ENCODE measurements at places on chromosomes 6 and 20.

DNA sequence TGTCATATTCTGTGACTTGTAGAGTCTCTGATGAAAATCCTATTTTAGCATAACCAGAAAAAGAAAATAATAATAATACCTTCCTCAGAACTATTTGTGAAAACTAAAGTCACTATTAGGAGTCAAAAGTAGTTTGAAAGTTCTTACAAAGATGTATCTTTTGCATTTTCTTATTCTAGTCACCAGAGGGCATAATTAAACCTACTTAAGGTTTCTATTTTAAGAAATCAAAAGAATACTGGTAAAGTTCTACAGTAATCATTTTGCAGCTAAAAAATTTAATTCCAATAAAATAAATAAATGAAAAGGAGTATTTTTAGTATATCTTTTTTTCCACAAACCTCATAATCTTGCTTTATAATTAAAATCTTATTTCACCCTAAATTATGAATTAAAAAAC, 28.0 kb upstream of the MCM9 start:
- DNase-seq, result peak; percentile 1

GRCh38 chr20:38226553-38226952, 34.0 kb downstream of the KIAA1755 start:
- no peak for DNase-seq

DNA sequence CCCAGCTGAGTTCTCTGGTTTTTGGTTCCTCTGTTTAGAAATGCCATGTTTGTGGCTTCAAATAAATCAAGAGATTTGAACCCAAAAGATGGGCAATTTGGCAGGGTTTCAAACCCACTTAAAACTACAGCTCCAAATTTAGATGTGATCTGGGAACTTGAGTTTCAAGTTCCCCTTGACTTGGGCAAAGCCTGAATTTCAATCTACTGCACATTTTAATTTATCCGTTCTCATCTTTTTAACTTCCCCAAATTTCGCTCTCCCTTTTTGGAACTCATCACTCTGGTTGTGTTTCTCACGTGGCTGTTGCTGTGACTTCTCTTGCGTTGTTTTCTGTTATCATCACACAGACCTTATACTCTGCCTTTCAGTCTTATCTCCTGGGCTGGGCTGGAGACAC, 230.9 kb downstream of the CDC5L start:
- no peak for DNase-seq

DNA sequence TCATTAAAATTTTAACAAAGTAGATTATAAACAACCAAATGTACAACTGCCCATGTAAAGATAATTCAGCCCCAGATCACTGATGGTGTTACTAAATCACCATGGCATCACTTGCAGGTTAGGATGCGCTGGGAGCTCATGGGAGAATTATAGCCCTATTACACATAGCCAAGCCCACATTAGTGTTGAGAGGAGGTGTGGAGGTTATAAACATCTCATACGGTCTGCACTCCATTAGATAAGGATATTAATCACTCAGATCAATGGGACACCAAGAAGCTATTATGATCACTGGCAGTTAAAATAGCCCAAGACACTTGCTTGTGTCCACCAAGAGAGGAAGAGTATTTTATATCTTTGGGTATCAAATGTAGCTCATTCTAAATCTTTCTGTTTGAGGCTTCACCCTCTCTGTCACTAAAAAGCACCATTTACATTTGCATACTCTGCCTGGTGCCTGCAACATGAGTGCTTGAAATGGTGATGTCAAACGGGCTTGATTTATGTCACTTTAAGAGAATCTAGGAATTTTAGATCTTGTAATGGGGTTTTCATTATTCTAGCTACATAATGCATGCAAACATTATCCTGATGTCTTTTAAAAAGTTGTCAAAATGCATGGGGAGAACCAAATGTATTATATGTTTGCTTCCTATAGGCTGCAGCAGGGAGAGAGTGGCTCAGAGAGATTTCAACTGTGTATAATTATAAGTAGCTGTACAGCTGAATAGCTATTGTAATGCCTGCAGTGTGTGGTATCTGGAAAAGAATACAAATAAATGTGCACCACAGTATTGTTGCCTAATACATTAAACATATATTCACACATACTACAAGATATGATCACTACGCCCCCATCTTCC, 654.1 kb upstream of the MARCKS start:
- DNase-seq, result no peak

DNA sequence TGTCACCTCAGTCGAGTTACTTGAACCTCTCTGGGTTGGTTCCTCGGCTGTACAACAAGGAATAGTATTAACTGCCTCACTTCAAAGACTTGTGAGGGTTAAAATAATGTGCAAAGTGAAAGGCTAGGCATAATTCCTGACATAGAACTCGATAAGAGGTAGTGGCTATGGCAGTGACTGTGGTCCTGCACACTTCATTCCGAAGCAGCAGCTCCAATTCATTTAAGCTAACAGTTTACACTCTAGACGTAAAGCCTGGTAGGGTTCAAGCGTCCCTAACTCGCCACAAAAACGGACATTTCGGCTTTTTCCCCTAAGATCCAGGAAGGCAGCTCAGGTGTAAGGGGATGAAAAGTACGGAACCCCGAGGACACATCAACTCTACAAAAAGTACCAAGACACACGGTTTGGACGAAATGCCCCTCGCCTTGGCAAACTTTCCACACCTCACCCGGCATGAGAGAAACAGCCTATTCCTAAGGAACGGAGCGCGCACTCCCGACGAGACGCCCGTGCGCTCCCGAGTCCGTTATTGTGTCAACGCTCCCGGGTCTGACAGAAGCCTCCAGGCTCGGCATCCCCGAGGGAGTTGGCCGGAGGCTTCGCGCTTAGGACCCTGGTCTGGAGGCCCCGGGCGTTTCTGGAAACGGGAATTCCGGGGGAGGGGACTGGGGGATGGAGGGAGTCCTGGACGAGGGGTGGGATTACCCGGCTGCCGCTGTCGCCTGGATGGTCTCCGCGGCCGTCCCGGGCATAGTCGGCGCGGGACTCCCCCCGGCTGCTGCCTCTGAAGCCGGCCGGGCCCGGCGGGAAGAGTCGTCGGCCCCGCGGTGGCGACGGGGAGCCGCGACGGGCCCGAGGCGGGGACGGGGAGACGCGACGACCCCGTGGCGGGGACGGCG, 937 bp downstream of the ZNF318 start:
- DNase-seq, result peak; percentile 37

DNA sequence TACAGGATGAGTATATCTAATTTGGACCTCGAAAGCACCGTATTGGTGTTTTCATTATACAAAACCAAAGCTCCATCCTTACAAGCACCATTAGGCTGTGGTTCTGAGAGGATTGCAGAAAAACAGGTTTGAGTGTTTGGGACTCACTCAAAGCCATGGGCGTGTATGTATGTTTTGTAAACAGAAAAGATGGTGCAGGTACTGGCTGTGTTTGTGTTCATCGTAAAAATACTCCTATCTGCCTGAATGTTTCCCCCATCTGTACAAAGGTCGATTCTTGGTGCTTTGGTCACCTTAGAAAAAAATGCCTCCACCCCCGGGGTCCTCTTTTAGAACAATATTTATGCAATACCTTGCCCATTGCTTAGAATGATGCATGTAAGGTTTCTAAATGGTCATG, 286.6 kb downstream of the TSHZ2 start:
- DNase-seq, result no peak

- DNase-seq, result peak; percentile 49
These were observed 101.1 kb upstream of the LRFN2 start for GRCh38 chr6:40688214-40688761.

DNA sequence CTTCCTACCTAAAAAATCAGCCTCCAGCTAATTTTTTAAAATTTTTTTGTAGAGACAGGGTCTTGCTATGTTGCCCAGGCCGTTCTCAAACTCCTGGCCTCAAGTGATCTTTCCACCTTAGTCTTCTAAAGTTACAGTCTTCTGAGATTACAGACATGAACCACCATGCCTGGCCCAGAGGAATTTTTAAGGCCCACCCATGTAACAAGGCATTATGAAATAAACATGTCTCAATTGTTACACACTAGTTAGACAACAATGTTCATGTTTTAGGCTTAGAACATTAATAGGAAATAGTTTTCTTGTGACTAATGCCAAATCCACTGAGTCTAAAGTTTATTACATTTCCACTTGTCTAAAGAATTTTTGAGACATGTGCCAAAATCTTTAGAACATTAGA, 221.2 kb downstream of the LAMA2 start:
- DNase-seq, result peak; percentile 69

DNA sequence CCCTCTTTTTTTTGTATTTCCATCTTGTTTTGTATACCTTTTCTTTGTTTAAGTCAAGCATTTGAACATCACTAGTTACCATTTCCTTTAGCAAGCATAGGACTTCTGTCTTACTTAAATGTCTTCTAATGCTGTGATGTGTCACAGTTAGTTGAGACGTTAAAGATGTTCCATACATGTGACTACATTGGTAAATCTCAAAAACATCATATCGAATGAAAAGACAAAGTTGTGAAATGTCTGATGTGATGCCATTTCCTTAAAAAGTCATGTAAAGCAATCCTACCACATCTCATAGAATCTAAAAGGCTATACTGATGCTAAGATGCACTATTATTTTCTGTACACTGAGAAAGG, 26.8 kb downstream of the SLC16A10 start:
- no peak for DNase-seq

DNA sequence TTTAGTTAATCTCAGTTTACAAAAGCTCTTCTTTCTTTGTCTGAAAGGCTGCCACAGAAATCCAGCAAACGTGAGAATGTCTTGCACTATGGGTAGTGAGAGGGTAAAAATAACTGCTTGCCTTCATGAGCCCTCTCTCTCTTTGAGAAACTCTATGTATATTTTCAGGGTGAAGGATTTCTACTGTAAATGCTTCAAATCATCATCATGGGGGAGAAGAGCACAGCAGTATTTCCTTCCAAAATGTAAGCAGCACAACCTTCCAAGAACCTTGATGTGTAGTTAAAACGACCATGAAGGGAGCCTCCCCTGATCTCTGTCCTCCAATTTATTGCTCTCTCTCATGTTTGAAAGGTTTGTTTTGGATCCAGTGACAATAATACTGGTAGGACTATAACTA, 141.3 kb upstream of the CENPW start:
- DNase-seq, result no peak

- DNase-seq, result no peak
These were observed 37.9 kb upstream of the SLC23A2 start for GRCh38 chr20:5039255-5039657.

DNA sequence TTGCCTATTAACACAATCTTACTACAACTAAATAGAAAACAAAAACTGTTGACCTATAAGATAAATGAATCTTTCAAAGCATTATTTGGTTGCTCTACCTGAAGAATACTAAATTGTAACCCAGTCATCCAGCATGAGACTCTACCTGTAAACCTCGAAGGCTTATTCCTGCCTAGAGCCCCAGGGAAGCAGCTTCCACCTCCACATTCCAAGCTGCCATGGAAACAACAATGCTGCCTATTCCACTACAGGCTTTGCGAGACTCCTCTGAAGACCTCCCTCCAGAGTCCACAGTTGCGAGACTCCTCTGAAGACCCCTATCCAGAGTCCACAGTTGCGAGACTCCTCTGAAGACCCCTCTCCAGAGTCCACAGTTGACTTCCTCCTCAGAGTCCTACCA, 15.7 kb downstream of the GMDS start:
- DNase-seq, result no peak

DNA sequence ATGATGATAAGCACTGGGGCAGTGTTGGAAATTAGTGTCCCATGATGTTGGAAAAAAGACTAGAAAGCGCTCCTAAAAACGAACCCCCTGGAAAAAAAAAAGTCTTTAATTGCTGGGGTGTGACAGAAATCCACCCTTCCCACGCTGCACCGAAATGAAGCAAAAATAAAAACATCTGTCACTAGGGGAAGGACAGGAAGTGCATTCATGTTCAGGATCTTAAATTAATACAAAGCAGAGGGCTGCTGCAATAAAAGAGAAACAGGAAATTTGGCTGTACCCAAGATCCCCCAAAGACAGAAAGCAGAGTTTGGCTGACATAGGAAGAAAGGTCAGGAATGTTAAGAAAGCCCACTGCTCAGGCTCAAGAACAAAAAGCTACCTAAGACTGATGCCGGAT, 333.9 kb downstream of the TBC1D32 start:
- no peak for DNase-seq

- peak; percentile 43 for DNase-seq
These were observed 9.2 kb upstream of the GUCA1A start for GRCh38 chr6:42163981-42164380.

DNA sequence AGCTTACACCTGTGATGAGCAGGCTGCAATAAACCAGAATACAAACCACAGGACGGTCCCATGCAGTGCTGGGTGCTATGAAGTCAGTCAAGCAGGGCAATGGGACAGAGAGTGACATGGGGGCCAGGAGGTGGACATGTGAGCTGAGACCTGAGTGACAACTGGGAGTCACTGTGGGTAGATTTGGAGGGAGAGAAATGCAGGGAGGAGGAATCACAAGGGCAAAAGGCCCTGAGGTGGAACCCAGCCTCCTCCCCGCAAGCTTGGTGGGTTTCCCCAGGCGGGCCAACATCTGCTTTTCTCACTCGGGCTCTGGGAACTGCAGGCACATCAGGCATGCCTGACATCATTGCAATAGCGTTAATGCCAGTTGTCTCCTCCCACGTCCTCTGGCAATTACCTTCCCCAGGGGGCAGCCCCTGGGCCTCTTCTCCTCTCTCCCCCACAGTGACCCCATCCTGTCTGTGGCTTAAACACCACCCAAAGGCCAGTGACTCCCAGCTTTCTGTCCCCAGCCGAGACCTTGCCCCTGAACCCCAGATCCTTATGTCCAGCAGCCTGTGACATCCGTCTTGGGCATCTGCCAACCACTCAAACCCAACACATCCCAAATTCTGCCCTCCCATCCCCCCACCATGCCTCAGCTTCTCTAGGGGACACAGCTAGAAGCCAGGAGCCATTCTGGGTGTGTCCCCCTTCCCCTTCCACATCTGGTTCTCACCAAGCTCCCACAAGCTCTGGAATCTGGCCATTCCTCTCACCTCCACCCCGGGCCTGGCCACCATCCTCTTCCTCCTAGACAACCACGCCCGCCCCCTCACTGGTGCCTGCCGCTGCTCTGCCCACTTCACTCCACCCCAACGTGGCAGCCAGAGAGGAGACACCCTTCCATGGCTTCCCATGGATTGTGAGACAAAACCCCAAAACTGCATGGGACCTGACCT, 28.2 kb downstream of the PDRG1 start:
- DNase-seq, result no peak

GRCh38 chr6:129597023-129597713, 112.8 kb downstream of the ARHGAP18 start:
- DNase-seq, result no peak

GRCh38 chr6:56552187-56553130, 90.2 kb downstream of the DST start:
- DNase-seq, result peak; percentile 62

DNA sequence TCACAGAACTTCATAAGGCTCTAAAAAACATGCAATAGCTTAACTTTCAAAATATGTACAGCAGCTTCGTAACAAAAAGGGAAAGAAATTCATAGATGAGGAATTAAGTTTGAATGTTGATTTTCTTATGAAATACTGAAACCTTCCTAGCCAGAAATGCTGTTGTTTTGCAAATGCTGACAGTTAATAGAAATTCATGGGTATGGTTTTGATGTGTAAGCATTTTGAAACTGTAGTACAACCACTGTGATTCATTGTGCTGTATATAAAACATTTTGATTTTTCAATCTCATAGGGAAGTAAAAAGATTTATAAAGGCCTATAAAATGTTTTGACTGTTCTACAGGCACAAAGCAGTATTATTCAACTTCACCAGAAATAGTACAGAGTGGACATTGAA, 228.4 kb upstream of the EYS start:
- no peak for DNase-seq

Data from fibroblast of skin of right biceps (primary cell).